ENCODE measurements at places on chromosomes 11 and 22.

DNA sequence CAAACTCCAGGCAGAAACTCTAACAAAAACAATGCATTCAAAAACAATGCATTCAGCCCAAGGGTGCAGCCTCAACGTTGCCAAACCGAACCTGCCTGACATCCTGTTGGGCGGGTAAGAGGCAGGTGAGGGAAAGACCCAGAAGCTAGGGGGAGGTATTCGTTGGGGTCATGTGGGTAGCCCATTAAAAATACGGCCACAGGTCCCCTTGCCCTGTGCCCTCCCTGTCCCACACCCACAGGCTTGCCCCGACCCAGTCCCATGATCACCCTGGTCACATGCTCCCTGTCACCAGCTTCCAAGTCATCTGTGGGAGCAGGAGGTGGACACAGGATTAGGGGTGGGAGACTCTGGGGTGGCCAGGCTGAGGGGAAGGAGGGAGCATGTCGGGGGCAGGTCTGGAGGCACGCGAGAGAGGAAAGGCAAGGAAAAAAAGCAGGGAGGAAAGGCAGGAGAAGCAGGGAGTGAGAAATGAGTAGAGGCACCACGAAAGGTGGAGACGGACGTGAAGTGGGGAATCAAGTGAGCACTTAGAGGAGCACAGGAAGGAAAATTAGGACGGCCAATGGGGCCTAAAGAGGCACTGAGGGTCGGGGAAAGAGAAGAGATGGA, 683 bp downstream of the PLA2G6 start:
- peak; percentile 39 for DNase-seq

- DNase-seq, result no peak
These were observed 37.8 kb downstream of the PPFIBP2 start for GRCh38 chr11:7551571-7551970.

DNA sequence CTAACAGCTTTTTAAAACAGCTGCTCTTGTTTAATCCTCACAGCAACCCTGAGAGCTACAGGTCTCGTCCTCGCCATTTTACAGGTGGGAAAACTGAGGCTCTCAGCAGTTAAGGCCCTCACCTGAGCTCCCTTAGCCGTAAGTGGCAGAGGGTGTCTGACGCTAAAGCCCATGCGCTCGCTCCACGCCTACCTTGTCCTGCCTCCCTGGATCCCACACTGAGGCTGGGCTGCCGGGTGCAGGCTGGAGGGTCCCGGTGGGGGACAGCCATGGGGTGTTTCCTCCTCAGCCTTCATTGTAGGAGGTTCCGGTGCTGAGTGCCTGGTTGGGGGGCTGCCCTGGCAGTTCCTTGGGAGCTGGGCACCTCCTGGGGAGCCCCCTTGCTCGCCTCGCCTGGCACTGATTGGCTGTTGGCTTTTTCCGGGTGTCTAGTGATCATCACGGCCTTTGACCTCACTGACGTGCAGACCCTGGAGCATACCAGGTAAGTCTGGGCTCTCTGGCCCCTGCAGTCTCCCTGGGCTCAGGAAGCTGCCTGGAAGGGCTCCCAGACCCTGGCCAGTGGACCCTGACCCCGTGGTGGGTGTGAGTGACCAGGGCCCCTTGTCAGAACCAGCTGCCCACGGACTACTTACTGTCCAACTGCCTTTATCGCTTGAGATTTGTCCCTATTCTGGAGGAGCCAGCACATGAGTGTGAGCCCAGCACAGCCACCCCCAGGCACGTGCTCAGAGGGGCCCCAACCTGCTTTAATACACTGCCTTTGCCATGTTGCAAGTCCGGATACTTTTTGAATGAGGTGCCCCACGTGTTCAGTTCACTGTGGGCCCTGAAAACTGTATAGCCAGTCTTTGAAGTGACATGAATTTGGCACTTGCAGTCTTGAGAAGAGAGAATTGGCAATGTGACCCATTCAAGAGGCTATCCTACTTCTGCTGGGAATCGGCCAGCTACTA, 12.6 kb downstream of the RAB36 start:
- no peak for DNase-seq

DNA sequence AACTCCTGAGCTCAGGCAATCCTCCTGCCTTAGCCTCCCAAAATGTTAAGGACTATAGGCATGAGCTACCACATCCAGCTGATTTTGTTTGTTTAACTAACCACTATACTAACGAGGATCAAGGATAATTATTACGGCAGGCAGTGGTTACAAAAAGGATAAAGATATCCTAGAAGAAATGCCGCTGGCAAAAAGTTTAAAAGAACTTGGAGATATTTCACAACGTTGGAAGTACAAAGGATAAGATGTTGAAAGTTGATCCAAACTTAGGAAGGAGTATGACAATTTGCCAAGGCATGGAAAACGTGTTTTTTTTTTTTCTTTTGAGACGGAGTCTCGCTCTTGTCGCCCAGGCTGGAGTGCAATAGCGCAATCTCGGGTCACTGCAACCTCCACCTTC, 13.4 kb downstream of the AP5B1 start:
- no peak for DNase-seq

DNA sequence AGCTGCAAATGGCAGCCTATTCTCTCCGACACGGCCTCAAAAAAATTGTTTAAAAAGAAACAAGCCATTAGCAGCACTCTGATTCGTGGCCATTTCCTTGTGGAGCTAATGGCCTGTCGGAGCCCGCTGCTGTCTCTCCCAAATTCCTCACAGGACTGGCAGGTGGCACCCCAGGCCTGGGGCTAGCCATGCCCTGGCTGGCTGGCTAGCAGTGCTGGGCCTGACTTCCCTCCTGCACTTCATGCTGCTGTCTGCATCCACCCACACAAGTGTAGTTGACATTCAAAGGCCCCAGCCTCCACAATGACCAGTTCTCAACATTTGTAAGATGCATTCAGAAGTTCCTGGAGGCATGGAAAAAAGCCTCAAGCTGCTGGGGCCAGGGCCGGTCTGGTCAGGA, 61.5 kb downstream of the SMCO4 start:
- DNase-seq, result no peak

- no peak for DNase-seq
These were observed 643 bp downstream of the TIGD3 start for GRCh38 chr11:65355013-65355775.

DNA sequence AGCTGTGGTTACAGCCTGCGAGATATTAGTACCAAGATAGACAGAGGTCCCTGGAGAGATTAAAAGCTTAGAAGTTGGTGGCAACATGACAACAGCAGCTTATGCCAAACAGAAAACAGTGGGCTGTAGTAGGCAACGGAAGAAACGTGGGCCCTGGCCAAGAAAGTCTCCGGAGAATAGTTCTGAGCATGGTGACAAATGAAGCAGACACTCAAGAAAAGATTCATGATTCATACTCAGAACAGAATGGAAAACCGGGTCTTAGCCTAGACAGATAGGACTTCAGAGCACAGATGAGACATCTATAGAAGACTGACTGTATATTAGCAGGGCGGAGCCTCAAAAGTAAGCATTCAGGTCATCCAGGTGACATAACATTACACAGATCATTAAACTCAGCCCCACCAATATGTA, 727.4 kb downstream of the ETS1 start:
- DNase-seq, result no peak

DNA sequence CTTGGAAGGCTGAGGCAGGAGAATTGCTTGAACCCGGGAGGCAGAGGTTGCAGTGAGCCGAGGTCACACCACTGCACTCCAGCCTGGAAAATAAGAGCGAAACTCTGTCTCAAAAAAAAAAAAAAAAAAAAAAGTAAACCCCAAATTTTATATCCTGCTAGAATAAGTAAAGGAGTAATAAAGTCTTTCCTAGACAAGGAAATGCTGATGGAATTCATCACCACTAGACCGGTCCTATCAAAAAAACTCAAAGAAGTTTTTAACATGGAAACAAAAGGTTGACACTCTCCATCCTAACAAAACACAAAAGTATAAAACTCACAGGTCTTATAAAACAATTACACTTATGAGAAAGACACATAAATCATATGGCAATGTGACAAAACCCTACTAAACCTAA, 213.9 kb downstream of the SBF2 start:
- DNase-seq, result no peak

GRCh38 chr22:41831383-41831782, 1.5 kb upstream of the SREBF2 start:
- no peak for DNase-seq

DNA sequence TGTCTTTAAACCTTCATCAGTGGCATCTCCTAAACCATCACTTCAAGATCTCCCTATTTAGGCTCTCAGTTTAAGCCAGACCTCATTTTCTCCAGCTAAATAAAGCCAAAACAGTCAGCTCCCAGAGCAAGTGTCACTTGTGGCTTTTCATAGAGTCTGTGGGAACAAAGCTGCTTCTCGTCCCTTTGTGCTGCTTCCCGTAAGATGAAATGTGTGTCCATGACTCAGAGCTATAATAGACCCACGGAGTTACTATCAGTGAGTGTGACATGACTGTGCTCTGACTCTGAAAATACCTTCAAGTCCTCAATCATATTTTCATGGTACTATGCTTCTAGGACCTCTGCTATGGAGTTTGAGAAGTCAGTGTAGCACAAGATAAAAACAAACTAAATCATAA, 57.3 kb upstream of the SLN start:
- DNase-seq, result no peak

DNA sequence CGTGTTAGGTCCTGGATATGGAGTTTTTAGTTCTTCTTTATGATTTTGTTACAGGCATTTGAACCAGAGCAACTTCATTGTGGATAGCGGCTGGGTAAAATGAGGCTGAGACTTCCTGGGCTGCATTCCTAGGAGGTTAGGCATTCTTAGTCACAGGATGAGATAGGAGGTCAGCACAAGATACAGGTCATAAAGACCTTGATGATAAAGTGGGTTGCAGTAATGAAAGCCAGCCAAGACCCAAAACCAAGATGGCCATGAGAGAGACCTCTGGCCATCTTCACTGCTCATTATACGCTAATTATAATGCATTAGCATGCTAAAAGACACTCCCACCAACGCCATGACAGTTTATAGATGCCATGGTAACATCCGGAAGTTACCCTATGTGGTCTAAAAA, 23.4 kb upstream of the CLMP start:
- no peak for DNase-seq

GRCh38 chr11:91231226-91231625, 993.4 kb upstream of the FAT3 start:
- DNase-seq, result no peak

- DNase-seq, result peak; percentile 54
These were observed 30.0 kb downstream of the WNT7B start for GRCh38 chr22:45946805-45947600.
